ENCODE measurements at places on chromosomes 4 and X.

DNA sequence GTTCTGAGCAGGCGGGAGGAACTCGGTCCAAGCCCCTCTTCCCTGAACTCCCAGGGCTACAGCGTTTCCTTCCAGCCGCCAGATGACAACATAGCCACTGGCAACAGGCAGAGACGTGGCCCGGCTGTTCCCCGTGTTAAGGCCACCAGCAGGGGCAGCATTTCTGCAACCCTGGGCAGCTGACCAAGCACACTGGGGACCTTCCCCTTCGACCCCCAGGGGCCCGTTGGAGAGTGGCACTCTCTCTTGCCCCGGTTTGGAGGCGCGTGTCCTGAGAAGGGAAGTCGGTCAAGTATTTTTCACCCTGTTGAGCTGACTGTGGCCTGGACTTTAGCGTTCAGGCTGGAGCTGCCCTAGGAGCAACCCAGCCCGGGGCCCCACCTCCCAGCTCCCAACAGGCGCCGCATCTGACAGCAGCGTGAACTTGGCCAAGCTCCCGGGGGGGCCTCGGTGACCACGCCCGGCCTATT lies 37.6 kb downstream of the ZBTB49 start:
- no peak for DNase-seq

- no peak for DNase-seq
These were observed 74.6 kb upstream of the NALF2 start for GRCh38 chrX:69429339-69430015.

GRCh38 chr4:177232473-177232872 lies 77.2 kb upstream of the NEIL3 start:
- DNase-seq: no peak

- DNase-seq: no peak
These were observed 21.1 kb downstream of the PNMA6E start for GRCh38 chrX:153379971-153380581.

GRCh38 chr4:119130365-119131065 lies 5.1 kb upstream of the MYOZ2 start:
- no peak for DNase-seq

- DNase-seq: no peak
These were observed 42.8 kb upstream of the PRDM8 start for GRCh38 chr4:80154545-80154933.

DNA sequence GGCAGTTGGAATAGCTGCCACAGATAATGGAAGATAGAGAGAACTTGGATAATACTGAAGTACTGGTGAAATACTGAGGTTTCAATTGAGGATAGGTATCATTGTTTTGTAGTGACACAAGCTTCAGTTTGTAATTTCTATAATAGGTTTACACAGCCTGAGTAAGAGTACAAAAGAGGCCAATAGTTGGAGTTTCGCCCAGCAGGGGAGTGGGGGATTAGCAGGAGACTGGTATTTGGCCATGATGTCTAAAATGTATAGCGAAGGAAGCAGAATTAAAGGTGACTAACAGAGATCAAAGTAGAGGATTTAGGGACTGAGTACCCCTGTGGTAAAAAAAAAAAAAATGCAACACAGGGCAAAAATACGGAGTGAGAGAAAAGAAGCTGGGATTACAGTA lies 129.5 kb downstream of the KCTD8 start:
- no peak for DNase-seq

DNA sequence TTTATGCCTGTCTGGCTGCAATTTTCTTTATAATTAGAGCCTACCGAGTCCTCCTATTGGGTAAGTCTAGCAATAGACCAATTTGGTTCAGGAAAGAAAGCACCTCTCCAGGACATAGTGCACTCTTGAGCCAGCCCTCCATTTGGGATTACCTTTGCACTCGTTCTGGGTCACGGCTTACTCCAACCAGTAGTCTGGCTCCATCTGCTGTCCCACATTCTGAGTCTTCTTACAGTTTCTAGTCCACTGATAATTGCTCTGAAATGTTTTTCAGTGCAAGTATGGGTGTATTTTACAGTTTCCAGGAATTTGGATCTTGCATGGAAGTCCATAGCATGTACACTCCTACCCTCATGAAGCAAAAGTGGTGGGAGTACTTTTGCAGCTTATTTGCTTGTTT lies 34.8 kb upstream of the USP51 start:
- DNase-seq: no peak

DNA sequence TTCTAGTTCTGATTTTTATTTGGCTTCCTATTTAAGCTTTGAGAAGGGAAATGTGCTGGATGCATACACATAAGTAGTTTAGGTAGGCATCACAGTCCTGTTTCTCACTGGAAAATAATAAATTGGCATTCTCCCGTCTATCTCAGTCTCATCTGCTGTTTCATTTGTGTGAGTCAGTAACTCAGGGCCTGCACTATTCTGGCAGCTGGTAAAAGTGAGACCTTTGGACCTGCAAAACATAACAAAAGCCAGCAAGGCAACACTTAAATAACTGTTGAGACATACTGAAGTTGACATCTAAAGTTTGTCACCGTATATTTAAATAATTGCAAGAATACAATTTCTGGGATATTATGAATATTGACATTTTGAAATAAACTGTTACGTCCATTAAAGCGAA lies 8.6 kb upstream of the UBQLN2 start:
- no peak for DNase-seq

- DNase-seq: no peak
These were observed 300.3 kb upstream of the ARSJ start for GRCh38 chr4:114279711-114280110.

DNA sequence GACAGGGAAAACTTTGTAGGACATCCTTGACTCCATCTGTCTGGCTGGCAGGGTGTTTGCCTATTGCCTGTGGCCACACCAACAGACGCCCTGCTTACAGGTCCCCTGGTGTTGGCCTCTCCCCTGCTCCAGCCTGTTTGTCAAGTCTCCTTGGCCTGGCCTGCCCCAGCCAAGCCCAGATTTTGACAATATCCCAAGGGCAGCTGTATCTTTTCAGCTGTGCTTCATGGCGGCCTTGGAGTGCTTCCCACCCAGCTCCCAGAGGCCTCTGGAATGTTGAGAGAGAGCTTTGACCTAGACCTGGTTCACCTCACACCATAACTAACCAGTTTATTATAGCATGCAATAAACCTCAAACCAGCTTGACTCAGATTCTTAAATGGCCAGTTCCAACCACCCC lies 204.0 kb upstream of the NHS start:
- no peak for DNase-seq

GRCh38 chr4:76533314-76533713 lies 98.3 kb downstream of the SHROOM3 start:
- no peak for DNase-seq

DNA sequence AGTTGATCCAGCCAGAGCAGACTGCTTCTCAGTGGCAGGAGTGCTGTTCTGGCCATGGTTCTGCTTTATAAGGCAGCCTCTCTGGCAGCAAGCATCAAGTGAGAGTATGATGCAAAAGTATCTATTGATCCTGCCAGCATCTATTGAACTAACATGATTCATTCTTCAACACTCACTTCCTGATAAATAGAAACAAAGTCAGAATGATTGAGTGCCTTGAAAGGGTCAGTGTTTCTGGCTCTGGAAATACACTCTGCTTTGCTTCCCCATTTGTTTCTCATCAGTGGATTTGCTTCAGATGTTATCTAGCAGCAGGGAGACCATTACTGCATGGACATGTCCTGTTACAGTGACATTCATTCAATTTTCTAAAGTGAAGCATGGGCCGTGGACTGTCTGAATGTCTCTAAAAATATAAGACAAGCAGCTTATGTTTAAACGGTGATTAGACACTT lies 66.2 kb upstream of the FRAS1 start:
- DNase-seq: no peak

GRCh38 chr4:21947791-21948346 lies 703 bp downstream of the KCNIP4 start:
- no peak for DNase-seq

- DNase-seq: no peak
These were observed 42.5 kb downstream of the ZBTB49 start for GRCh38 chr4:4332529-4332928.

DNA sequence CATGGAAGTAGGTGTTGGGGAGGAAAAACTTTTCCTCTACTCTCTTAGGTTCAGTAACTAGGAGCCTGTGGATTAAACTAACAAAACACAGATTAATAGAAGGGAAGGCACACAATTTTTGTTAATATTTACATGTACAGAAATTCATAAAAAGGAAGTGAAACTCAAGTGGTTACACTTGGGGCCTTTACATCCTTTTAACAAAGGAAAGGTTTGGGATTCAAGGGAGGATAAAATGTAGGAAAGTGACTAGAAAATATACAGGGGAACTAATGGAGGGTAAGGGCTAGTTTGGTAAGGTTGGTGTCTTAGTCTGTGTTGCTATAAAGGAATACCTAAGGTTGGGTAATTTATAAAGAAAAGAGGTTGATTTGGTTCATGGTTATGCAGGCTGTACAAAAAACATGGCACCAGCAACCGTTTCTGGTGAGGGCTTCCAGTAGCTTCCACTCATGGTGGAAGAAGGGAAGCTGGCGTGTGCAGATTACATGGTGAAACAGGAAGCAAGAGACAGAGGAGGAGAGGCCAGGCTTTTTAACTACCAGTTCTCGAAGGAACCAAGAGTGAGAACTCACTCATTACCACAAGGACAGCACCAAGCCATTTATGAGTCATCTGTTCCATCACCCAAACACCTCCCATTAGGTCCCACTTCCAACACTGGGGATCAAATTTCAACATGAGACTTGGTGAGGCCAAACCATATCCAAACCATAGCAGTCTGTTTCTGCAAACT lies 124.4 kb downstream of the CHRDL1 start:
- DNase-seq: no peak

DNA sequence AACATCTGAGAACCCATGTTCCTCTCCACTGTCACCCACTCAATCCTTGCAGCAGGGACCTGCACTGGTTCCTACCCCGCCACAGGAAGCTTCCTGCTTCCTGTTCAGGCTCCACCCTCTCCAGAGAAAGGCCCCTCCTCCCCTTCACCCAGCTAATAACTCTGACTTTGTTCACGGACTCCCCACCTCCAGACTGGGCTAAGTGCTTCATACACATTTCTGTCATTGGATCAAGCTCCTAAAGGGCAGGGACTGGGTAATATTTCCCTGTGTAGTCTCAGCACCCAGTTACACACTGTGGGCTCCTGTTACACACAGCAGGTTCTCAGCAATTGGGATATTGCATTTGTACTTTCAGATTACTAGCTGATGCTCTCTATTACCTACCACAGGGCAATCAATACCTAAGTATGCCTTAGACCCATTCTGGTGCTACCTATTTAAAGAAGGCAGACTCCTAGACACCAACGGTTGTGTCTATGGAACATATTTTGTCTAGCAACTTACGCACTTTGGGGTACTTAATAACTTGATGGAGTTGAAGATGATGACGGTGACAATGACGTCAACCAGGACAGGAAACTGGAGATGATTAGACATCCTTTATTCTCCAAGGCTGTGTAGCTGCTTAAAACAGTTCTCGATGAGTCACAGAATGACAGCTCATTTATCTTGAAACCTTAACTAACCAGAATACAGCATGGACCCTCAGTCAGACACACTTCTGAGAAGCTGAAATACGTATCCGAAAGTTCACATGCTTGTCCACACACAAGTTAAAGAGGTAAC lies 58.1 kb downstream of the MAML3 start:
- DNase-seq: peak; percentile 50

- no peak for DNase-seq
These were observed 151.8 kb downstream of the SLC7A11 start for GRCh38 chr4:138090150-138090917.

GRCh38 chrX:129846716-129847115 lies 3.0 kb upstream of the ZDHHC9 start:
- no peak for DNase-seq

DNA sequence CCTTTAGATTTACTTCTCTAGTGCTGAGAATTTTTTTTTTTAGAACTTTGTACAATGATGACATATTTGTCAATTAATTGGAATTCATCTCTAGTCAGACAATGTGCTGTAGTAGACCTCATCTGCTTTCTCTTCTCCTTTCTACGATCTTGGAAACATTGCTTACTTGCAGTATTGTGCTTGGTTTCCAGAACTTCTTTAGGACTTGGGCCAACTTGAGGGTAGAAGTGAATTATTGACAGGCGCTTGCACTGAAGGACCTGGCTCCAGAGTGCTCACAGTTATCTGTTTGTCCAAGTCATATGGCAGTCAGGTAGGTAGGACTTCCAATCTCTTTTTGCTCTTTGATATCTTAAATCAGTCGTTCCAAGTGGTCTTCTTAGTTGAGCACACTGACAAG lies 39.6 kb downstream of the FNIP2 start:
- no peak for DNase-seq

DNA sequence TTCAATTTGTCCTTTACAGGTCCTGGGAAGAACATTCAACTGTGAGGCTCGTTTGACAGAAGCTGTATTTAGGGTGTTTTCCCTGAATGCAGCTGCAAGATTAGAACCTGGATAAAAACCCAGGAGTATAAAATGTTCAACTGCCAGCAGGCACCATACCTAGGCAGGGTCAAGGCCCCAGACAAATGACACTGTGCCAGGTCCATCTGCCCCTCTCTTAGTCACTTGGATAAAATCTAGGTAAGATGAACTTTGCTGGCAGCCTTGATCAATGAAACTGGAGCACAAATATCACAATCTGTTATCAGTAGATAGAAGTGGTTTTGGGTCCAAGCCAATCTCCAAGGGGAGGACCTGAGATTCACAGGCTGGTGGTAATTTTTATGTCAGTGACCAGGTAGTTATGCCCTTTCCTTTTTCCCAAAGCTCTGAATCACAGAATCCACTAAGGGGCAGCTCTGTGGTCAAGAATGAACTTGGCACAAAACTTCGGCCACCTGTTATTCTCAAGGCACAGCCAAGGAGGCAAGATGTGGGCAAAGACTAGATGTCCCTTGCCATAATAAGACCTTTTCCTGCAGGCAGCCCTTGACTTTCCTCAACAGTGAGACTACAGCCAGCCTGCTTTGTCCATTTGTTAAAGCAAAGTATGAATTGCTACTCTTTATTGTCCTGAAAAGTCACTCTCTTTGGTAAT lies 501.0 kb downstream of the PPARGC1A start:
- no peak for DNase-seq

DNA sequence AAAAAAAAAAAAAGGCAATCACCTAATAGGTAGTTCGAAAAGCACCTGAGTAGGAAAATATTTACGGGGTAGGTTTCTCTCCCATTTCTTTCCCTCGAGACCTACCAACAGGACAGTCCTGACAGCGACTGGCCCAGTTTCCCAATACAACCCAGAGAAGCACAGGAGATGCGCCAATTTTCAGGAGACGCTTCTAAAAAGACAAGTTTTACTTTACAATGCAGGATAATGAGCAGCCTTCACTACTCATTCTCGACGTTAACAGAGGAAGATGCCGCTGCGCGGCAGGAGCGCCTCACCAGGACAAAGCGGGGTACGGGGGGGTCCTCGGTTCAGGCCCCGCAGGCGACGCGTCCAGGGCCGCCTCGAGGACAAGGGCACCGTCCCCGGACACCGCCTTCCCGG lies 708 bp downstream of the BCLAF3 start:
- DNase-seq: no peak

GRCh38 chr4:74967324-74967723 lies 34.4 kb downstream of the PARM1 start:
- no peak for DNase-seq

DNA sequence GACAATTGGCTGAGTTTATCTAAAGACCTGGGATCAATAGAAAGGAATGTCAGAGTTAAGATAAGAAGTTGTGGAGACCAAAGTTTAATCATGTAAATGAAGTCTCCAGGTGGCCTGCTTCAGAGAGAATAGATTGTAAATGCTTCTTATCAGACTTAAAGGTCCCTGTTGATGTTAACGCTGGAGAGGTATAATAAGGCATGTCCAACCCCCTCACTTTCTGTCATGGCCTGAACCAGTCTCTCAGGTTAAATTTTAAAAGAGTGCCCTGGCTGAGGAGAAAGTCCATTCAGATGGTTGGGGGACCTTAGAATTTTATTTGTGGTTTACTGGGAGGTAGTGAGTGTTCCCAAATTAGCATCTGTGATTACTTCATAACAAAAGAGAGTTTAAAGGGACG lies 86.7 kb downstream of the AKAP4 start:
- no peak for DNase-seq

All from stimulated activated CD4-positive, alpha-beta T cell treated with anti-CD3 and anti-CD28 coated beads, Interleukin-12 subunit alpha, Interleukin-12 subunit beta, amount 100 ng/mL, for 24 hours (primary cell).